ENCODE measurements at places on chromosomes 7 and 10.

- no peak for DNase-seq
These were observed 3.9 kb upstream of the SGPL1 start for GRCh38 chr10:70811881-70812280.

DNA sequence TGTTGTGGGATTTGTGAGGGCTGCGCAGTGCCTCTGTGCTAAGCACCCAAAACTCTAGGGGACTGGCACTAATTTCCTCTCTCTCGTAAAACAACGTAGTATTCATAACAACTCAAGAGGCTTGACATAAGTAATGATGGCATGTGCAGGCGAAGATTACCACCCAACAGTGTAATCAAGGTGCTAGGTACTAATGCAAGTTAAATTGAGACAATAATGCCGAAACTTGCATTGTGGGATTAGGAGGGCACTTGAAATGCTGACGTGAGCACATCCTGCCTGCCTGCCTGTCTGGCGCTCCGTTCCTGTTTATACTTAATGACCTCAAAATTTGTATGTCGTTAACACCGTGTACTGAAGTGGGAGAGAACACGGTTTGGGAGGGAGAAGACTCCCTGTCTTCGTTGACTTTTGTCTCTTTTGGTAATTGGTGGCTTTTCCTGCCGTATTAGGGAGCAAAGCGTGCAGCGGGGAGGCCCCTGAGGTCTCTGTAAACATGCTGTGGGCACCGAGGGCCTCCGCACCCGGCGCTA is 139.0 kb downstream of the MGMT start:
- DNase-seq = no peak

GRCh38 chr7:94823947-94824346 is 83.4 kb upstream of the PPP1R9A start:
- DNase-seq = no peak

GRCh38 chr10:56286096-56286495 is 75.0 kb downstream of the ZWINT start:
- no peak for DNase-seq

DNA sequence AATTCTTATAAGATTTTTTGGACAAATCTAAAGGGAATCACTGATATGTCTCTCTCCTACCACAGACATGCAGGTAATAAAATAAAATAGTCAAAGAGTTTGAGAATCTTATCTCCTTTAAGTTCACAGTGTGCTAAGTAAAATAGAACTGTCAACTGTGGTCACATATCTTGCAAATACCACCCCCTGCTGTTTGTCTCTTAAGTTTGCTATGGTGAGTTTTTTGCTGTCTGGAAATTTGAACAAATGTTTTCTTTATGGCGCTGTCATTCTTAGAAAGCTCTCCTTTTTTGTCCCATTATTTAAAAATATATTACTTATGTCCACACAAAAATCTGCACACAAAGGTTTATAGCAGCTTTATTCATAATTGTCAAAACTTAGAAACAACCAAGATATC is 19.6 kb downstream of the GIMAP5 start:
- no peak for DNase-seq

Measured in NCI-H2081 (cell line).